IMR-90 (cell line): ENCODE measurements at places on chromosomes 3 and 15.
A peak's percentile ranks its signal among the peaks of the same experiment; 100 is the strongest.

- no peak for DNase-seq
These were observed 141.0 kb upstream of the ARHGEF26 start for GRCh38 chr3:153980252-153980590.

GRCh38 chr3:10352146-10352911 lies 31.4 kb upstream of the SEC13 start:
- peak; percentile 98 for DNase-seq

- no peak for DNase-seq
These were observed 104.1 kb downstream of the SERPINI1 start for GRCh38 chr3:167839460-167840134.

DNA sequence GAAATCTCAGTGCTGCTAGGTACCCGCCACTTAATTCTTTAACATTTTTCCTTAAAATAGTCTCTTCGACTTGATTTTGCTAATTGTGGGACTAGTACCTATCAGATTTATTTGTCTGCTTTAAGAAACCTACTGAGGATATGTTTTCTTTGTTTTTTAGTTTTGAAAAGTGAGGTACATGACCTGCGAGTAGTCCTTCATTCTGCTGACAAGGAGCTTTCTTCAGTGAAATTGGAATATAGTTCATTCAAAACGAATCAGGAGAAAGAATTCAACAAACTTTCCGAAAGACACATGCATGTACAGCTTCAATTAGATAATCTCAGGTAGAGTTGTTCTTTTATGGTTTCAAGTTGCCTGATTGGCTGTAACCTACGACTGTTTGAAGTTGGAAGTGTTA lies 47.0 kb upstream of the TMEM42 start:
- DNase-seq = no peak

GRCh38 chr3:129908417-129908816 lies 14.9 kb upstream of the TMCC1 start:
- DNase-seq = no peak

- DNase-seq = peak; percentile 15
These were observed 373.4 kb downstream of the NLGN1 start for GRCh38 chr3:173770796-173771573.

DNA sequence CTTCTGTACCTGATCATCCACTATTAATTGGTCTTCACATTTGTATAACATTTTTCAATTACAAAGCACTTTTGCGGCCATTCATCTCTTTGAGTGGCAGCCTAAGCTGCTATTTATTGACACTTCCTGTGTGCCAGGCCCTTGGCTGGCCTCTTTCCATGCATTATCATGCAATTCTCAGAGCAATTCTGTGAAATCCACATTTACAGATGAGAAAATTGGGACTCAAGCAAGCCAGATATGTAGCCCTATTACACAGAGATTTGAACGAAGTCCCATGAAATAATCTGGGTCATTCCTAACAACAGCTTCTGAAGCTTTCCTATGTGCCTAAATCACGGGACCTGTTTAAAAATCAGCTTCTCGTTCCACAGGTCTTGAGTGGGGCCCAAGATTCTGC lies 17.4 kb downstream of the SLC6A1 start:
- no peak for DNase-seq

DNA sequence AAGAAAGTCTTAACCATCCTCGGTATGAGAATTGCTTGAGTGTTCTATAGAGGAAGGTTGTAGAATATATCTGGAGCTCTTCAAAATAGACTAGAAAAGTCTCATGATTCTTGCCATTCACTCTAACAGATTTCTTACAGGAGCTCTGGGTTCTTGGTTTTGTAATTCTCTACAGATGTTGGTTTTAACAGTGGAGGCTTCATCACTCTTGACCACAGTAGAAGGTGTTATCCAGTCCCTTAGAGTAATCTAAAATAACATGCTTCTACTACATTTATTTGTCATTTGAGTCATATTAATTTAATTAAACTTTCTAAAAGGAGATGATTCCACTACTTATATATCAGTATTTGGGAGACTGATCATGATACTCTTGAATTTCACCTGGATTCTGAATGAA lies 9.7 kb downstream of the GTF2E1 start:
- no peak for DNase-seq

GRCh38 chr3:130963878-130964277 lies 62.7 kb downstream of the ASTE1 start:
- DNase-seq = peak; percentile 98

GRCh38 chr3:195758721-195759353 lies 38.1 kb downstream of the MUC20 start:
- no peak for DNase-seq

GRCh38 chr15:85426481-85426880 lies 46.1 kb downstream of the AKAP13 start:
- DNase-seq = no peak

- peak; percentile 58 for DNase-seq
These were observed 123.8 kb upstream of the TJP1 start for GRCh38 chr15:29945943-29946596.

GRCh38 chr15:45521596-45522327 lies 793 bp downstream of the SLC30A4 start:
- DNase-seq = no peak

DNA sequence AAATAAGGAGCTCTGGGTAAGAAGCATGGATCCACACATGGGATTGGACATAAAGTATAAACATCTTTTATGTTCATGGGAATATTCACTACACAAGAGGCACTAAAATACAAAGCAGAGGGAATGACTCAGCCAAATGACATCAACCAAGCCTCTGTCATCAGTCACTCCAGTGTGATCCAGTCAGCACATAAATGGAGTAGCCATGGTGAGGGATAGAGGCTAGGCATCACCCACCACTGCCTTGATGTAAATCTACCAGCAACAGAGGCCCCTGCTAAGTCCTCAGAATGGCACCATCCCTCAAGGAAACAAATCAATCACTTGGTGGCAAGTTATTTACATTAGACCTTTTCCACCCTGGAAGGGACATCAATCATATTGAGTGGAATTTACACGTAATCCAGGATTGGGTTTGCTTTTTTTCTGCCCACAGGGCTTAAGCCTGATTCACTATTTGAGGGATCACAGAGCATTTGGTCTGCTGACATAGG lies 27.2 kb downstream of the VEPH1 start:
- peak; percentile 93 for DNase-seq

GRCh38 chr3:152267831-152268554 lies 736 bp upstream of the MBNL1 start:
- no peak for DNase-seq

- DNase-seq = peak; percentile 62
These were observed 43.4 kb downstream of the C2CD4A start for GRCh38 chr15:62109982-62110851.

DNA sequence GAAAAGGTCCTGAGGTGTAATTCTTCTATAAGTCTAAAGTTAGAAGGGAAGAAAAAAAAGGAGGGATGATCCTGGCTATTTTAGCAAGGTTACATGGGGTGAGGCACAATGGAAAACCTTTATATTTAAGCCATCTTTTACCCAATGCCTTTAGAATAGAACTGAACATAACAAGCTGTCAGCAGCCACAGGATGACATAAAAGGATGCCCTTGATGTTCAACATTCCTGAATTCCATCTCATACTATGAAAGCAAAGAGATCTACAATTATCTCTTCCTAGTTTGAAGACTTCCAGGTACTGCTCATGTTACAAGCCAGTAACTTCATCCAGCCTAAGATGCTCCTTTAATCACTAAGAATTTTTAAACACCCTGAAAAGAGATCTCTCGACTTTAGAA lies 26.9 kb downstream of the NEK10 start:
- DNase-seq = no peak

DNA sequence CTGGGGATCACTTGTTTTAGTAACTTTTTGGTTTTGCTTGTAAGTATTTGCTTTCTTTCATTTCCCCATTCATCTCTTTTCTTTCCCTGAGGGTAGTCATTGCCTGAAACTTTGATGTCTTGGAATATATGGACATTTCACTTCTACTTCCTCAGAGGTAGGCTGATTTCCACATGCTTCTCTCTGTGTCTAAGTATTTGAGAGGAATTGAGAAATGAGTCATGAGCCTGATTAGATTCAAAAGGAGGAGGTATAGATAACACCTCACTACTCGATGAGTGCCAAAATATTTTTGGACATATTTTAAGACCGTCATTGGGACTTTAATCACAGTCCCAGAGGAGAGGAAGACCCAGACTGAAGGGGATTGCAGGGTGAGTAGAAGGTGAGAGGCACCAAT lies 480.1 kb upstream of the SGO1 start:
- no peak for DNase-seq

GRCh38 chr3:141402476-141403171 lies 34.3 kb downstream of the ZBTB38 start:
- peak; percentile 78 for DNase-seq

- no peak for DNase-seq
These were observed 6.5 kb downstream of the DAG1 start for GRCh38 chr3:49476563-49476962.

DNA sequence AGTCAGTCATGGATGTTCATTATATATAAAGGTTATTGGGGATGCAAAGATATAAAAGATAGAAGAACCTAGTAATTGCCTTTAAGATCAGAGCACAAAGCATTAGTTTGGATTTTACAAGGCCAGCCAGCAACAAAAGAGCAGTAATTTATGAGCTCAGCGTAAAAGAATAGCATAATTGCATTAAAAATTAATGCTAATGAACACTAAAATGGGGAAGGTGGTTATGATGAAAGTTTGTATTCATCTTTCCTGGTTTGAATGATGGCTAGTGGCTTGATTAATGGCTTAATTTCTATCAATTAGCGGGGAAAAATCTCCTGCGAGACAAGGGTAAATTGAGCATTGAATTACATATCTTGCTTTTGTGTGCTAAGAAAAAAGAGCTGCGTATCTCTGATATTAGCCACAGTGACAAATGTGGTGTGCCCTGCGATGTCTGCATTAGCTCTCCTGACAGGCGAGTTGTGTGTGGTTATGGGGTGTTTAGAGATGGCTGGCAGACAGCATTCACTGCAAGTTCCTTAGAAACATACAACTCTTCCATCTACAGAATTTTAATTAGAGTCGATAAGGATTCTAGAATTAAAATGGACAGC lies 42.8 kb upstream of the MLF1 start:
- DNase-seq = no peak

GRCh38 chr3:189372243-189372642 lies 200.5 kb downstream of the TPRG1 start:
- DNase-seq = no peak

DNA sequence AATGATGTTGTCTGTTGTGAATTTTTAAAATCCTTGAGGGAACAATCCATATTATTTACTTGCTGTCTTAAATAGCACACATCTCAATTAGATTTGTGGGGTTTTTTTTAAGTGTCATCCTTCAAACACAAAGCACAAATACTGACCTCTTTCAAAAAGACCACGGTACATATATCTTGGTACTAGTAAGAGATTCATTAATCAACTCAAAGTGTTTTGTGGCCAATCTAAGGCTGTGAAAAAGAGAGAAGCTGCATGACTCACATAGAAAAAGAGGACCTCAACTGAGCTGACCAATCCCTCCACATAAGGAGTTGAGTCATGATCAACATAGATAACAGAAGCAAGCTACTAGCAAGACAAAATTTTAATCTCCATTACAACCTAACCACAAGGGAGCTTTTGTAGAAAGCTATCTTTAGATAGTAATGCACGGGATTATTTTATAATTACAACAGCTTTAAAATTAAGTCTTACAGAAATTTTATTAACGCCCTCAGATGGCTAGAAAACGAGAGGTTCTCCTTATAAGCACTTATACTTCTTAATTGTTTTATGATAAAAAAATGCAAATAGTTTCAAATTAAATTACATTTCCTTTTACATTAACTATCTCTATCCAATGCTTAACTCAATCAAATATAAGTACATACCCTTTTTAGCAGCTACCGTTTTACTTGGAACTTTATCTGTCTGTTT lies 60.5 kb downstream of the TOP2B start:
- peak; percentile 92 for DNase-seq

GRCh38 chr3:156808025-156808424 lies 18.1 kb upstream of the LEKR1 start:
- DNase-seq = peak; percentile 55

DNA sequence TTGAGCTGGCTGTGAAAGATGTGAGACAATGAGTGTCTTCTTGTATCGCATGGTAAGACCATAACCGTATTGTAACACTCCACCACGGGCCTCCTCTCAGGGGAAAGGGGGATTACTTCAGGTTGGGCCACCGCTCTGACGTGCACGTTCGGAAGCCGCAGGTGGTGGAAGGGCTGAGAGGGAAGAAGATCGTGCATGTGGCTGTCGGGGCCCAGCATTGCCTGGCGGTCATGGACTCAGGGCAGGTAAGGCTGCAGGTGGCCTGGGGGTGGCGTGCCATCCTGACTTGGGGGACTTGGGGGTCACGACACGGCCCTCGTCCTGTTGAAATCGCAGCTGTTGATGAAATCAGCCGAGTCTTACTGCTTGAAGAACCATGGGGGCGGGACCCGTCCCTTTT lies 87.3 kb upstream of the FAN1 start:
- DNase-seq = no peak

DNA sequence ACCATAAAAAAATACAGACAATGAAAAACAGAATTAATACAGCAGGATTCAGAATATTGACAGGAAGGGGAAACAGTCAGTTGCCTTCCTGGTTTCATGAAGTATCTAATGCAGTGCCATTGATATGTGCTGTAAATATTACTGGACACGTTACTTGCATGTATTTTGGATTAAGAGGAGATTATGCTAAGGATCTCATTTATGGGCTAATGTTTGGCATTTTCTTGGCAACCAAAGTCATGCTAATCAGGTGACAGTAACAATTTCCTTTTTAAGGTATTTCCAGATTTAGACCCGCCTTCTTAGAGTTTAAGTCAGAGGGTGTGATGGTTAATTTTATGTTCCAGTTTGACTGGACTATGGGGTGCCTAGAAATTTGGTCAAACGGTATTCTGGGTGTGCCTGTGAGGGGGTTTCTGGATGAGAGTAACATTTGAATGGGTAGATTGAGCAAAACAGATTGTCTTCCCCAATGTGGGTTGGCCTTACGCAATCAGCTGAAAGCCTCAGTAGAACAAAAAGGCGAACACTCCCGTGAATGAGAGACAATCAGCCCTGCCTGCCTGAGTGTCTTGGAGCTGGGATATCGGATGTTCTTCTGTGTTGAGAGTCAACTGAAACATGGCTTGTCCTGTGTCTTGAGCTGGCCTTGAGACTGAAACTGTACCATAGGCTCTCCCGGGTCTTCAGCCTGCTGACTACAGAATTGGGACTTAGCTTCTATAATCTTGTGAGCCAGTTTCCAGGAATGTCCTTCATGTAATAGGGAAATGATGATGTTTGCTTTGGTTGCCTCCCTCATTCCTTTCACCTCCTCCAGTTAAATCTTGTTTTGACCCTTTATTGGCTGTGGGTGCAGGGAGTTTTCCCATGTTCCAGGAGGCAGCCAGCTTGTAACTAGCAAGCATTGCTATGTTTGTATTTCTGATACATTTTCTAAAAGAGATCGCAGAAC lies 10.5 kb downstream of the SQOR start:
- DNase-seq = peak; percentile 86

GRCh38 chr3:197229836-197230235 lies 68.6 kb downstream of the DLG1 start:
- no peak for DNase-seq

- no peak for DNase-seq
These were observed 184.5 kb downstream of the OPA1 start for GRCh38 chr3:193777524-193777923.

- no peak for DNase-seq
These were observed 124.4 kb upstream of the MEF2A start for GRCh38 chr15:99441444-99441800.
